ENCODE measurements at places on chromosomes 3 and 15.
A peak's percentile ranks its signal among the peaks of the same experiment; 100 is the strongest.

DNA sequence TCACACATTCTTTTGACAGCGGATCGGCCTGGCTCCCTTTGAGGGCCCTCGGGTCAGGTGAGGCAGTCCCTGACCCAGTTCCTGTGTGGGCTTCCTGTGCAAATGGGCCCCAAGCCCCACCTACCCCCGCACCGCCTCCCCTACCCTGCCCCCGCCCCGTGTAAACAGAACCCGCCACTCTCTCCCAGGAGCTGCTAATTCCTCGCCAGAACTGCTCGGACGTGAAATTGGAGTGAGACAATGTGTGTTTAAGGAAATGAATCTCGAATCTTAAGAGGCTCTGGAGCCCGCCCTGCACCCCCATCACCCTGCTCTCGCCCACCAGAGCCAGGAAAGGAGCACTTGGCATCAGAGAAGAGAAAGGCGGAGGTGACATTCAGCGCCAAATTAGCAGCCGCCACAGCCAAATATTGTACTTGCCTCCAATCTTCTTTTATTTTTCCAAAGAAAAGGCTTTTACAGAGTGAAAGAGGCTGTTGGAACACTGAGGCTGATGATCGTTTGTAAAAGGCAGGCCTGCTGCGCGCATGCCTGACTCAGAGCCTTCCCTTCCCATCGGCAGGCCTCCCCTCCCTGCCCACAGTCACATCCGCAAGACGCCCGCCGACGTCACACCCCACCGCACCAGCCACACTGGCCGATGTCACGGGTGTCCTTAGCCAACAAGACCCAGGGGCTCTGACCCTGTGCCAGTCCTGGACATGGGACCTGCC lies 53.1 kb downstream of the CACNA2D2 start:
- DNase-seq: peak; percentile 81

DNA sequence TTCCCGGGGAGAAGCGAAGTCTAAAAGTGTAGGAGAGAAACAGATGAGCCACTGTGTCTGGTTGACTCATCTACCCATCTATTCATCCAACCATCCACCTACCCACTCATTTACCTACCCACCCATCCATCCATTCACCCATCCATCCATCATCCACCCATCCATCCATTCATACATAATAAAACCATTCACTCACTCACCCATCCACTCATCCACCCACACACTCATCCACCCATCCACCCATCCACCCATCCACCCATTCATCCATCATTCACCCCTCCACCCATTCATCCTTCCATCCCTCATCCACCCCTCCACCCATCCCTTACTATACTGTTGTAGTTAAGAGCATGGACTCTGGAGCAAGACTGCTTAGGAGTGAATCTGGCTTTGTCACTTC lies 136.4 kb upstream of the ATP2B2 start:
- DNase-seq: no peak

DNA sequence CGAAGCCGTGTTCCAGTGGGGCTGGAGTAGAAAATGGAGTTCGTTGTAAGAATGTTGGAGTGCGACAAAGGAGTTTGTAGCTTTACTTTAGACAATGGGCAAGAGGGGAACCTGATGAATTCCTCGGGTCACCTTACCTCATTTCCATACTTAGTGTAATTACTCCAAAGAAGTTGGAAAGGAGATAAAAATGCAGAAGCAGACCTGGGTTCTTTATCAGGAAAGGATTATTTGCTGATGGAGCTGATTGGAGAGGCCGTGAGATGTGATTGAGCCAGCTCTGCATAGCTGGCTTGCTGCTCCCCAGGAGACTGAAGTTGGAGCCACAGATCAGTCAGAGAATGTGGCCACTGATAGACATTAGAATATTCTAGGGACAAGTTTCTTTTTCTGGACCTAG lies 33.4 kb upstream of the TBL1XR1 start:
- no peak for DNase-seq

GRCh38 chr3:171994646-171995428 lies 44.5 kb upstream of the FNDC3B start:
- DNase-seq: no peak

DNA sequence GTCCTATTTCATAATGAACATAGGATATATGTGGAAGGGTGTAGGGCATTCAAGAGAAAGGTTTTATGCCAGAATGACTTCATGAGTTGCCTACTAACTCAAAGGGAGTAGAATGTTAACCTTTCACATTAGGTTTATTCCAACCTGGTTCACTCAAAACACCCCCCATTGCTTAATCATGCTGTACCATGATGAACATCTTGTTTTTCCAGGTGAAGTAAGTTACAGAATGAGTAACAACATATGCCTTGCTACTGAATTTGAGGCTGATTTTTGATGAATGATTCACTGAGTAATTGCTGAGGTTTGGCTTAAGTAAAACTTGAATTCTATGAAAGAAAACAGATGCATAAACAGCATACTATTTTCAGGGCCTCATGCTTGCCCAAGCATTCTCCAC lies 5.9 kb upstream of the CLDN16 start:
- no peak for DNase-seq

- no peak for DNase-seq
Observed at GRCh38 chr3:177484926-177485325, 287.6 kb upstream of the TBL1XR1 start.

GRCh38 chr3:41327718-41328117 lies 128.4 kb downstream of the CTNNB1 start:
- no peak for DNase-seq

GRCh38 chr3:126154391-126155279 lies 25.8 kb downstream of the ALDH1L1 start:
- DNase-seq: peak; percentile 37

DNA sequence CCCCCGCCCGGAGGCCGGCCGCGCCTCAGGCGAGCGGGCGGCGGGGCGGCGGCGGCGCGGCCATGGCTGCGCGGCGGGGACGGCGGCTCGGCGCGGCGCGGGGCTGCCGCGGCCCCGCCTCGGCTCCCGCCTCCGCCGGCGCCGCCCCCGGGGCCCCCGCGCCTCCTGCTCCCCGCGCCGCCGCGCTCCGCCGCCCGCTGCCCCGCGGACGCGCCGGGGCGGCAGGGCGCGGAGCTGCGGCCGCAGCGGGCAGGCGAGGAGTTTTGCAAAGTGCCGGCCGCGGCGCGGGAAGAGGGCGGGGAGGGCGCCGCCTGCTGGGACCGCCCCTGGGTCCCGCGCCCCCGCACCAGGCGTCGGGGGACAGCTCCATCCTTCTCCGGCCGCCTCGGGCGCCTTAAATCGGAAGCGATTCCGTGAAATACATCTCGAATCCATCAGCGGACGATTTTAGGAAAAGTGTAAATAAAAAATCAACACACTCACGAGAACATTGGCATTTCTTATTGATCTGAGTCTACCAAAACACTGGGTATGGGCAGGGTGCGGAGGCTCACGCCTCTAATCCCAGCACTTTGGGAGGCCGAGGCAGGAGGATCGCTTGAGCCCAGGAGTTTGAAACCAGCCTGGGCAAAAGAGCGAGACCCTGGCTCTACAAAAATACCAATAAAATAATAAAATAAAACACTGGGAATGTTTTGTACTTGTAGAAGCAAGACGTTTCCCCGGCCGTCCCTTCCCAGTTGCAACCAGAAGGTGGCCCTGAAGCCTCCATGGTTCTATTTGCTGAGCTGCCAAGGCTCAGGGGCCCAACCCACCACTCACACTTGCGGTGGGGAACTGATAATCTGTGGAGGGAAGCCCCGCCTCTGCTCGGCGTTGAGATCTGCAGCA lies 136.9 kb downstream of the NUP210 start:
- no peak for DNase-seq

GRCh38 chr15:69513450-69513960 lies 60.9 kb downstream of the RPLP1 start:
- no peak for DNase-seq

DNA sequence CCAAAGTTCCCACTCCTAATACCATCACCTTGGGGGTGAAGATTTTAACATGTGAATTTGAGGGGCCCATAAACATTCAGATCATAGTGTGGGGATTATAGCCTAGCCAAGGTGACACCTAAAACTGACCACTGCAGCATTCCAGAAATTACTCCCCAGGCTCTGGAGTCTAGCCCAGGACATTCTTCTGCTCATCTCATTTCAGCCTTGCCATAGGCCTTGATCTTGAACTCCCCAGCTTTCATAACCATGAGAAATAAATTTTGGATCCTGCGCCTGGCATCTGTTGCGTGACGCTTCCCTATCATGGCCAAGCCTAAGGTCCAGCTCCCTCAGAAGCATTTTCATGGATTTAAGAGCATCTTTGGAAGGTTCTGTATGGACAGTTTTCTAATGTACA lies 502.9 kb upstream of the THBS1 start:
- DNase-seq: no peak

GRCh38 chr3:157329551-157329950 lies 107.1 kb upstream of the PTX3 start:
- no peak for DNase-seq

All from activated CD8-positive, alpha-beta memory T cell treated with anti-CD3 and anti-CD28 coated beads for 24 hours (primary cell).